Central memory CD4-positive, alpha-beta T cell (primary cell): ENCODE measurements at places on chromosomes 1 and 21.

DNA sequence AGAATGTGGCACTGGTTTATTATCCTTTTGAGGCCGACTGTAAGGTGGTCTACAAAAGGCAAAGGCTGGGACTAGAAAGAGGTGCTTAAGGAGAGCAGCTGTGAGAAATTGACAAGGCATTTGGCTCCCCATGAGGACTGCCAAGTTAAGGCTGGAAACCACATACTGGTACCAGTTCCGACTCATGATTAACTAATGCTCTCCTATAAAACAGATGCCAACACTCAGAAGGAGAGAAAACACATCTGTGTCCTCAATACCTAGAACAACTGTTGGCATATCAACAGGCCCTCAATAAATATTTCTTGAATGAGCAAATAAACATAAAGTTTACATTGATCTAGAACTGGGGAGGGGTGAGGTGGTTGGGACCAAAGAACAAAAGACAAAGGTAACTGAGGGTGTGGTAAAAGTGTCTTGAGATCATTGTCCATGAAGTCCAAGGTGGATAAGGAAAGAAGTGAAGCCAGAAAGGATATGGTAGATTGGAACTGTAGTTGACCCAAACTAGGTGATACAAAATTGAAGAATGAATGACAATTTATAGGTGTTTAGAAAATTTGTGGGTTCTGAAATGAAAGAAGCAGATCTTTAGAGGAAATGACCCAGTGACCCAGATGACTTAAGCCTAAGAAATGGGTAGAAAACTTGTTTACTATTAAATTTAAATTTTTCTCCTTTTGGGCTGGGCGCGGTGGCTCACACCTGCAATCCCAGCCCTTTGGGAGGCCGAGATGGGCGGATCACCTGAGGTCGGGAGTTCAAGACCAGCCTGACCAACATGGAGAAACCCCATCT lies 16.9 kb upstream of the MCL1 start:
- no peak for DNase-seq

DNA sequence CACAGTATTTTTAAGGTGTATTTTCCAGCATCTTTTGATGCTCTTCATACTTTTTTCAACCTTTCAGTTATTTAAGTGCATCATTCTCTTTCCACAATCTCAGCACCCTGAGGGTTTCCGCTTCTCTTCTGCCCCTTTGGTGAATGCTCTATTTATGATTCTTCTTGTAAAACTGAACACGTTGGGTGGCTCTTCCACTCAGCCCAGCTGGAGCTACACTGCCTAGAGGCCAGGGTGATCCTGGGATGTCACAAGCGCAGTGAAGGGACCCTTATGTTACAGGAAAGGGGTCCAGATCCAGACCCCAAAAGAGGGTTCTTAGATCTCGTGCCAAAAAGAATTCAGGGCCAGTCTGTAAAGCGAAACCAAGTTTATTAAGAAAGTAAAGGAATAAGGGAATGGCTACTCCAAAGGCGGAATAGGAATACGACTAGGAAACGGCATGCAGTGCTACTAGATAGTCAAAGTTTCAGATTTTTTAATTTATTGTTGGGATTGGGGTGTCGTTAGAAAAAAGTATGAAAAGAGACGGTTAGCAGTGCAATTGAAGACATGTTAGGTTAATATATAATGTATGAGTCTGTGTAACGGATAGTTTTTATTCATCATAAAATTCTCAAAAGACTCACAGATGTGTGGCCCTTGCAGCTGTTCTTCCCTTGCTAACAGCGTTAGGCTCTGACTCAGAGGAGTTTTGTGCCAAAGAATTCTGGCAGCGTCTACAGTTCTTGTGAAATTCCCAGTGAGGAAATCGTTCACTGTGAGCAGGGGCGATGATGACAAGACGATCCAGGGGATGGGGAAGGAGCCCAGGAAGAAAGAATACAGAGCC lies 14.4 kb upstream of the ERVH48-1 start:
- no peak for DNase-seq

- DNase-seq = no peak
These were observed 160.2 kb downstream of the PSMG1 start for GRCh38 chr21:39022863-39023693.

DNA sequence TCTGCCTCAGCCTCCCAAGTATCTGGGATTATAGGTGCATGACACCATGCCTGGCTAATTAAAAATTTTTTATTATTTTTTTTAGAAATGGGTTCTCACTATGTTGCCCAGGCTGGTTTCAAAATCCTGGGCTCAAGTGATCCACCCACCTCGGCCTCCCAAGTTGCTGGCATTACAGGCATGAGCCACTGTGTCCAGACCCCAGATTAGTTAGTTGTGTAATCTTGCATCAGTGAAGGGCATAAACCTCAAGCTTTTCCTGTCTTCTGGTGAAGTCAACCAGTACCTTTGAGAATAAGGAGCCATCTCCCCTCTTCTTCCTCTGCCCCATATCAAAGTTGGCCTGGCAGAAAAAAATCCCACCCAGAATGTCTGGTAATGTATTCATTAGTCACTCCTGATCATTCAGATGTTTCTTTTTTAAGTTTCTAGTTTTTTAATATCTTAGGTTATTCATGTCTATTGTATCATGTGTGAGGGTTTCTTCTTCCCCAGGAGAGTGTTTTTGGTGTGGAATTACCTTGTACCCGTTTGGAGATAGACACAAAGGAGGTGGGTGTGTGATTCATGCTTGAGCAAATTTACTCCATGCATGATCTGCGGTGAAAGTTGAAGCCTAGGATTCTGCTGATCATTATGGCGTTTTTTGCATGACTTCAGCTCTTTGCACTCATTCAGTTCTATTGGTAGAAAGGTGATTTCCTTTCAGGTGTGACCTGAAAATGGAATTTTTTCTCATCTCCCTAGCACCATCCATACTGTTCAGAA lies 144.0 kb downstream of the FMN2 start:
- DNase-seq = no peak

GRCh38 chr1:60277269-60277668 lies 203.7 kb upstream of the C1orf87 start:
- DNase-seq = no peak

DNA sequence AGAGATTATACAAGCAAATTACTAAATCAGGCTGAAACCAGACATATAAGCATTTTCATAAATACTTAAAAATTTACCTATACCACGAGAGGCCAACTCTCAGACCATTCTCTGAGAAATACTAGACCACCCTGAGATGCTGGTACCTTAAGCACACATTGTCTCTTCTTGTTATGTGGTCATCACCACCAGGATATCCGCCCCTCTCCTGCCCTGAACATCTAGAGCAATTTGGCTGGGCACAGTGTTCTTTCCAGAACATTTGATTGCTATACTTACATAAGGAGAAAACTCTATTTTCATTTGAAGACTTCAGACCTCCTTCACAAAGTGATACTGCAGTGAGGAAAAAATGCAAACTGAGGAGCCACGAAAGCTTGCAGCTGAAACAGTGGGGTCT lies 36.2 kb upstream of the DUSP10 start:
- DNase-seq = no peak

GRCh38 chr1:209607102-209607794 lies 23.7 kb downstream of the CAMK1G start:
- no peak for DNase-seq

- DNase-seq = no peak
These were observed 11.5 kb upstream of the LRRC8B start for GRCh38 chr1:89512996-89513720.

DNA sequence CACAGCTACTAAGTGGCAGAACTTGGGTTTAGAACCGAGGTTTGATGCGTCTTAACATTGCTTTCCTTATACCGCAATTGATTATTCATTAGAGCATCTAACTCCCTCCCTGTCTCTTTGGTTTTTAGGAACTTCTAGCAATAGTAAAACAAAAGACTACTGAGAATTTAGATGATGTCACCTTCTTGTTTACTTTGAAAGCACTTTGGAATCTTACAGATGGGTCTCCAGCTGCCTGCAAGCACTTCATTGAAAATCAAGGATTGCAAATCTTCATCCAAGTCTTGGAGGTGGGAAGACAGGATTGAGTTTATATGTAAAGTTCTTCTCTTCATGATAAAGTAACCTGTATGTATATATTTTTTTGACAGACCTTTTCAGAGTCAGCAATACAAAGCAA lies 35.0 kb downstream of the ZYG11A start:
- DNase-seq = no peak

DNA sequence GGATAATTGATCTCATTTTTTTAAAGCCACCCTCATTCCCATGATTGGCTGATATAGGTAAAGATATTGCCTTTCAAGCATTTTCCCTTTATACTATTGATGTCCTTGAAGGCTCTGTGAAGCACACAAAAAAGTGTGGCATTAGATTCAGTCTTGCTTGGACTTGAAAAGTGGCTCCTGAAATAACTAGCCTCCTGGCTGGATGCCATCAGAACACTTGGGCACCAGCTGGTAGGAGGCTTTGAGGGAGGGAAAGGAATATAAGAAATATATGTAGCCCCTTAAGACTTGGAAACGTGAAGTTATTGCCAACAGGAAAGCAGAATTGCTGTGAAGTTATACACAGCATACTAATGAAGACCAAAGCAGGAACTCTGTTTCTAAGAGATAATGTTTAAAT lies 14.1 kb downstream of the MTR start:
- no peak for DNase-seq

DNA sequence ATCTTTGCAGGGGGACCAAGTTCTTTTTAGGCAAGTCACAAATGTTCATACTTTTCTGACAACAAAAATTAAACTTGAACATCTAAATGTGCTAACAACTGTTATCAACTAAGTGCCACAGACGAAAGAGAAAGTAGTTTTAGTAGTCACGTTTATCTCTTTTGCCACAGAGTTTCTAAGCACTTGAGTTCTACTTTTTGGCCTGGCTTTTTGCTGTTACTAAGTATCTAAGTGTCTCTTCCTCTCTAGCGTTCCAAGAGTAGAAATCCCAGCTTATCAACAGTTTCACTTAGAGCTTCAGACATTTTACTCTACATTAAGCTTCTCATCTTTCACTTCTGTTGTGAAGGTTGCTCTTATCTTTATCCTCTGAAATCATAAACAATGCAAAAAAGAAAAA lies 34.2 kb downstream of the GATAD2B start:
- no peak for DNase-seq

- no peak for DNase-seq
These were observed 40.8 kb upstream of the TMPRSS2 start for GRCh38 chr21:41548781-41549180.

- no peak for DNase-seq
These were observed 80.8 kb downstream of the OBSCN start for GRCh38 chr1:228288536-228289238.
